ENCODE measurements at places on chromosomes 3 and 15. TPM values are rescaled to one million over a fixed set of nuclear protein-coding genes. Genes with fewer than 3 reads are reported as not detected.

Gene RCCD1
- 17.4 TPM for polyA plus RNA-seq

Gene FANCD2OS
- polyA plus RNA-seq, result not detected

Gene SCG3
- polyA plus RNA-seq, result 0.18 TPM

Gene DNAH12
- polyA plus RNA-seq, result 0.47 TPM

DNA sequence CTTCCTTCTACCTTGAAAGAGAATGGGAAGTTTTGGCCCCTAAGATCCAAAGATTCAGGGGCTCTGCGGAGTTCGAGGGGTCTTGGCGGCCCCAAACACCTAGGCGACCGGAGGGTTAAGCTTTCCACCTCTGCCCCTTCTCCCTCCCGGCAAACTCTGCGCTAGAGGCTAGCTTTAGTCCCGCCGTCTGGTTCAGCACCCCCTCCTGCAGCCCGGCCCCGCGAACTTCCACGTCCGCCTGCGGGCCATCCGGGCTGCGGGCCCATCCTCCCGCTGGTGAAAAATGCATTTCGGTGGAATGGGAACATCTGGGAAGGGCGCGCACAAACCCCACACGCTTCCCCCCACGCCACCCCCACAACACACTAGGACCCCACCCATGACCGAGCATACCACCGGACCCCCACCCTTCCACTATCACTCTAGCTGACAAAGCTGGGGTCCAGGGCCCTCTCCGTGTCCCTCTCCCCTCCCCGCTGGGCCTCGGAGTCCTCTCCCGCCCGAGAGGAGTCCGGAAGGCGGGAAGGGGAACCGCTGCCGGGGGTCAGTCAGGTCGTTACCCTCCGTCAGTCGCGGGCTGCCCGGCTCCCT, 1.0 kb downstream of the SHOX2 start:
- H3K36me3 ChIP-seq, result no peaks in the 10 kb centered on the region
- peaks cover 29% of the 10 kb centered on the region for H3K4me1 ChIP-seq
- H3K4me3 ChIP-seq, result peak overlapping the region; percentile 58
- peak; percentile 76 for DNase-seq
- peak overlapping the region; percentile 93 for H3K27ac ChIP-seq

DNA sequence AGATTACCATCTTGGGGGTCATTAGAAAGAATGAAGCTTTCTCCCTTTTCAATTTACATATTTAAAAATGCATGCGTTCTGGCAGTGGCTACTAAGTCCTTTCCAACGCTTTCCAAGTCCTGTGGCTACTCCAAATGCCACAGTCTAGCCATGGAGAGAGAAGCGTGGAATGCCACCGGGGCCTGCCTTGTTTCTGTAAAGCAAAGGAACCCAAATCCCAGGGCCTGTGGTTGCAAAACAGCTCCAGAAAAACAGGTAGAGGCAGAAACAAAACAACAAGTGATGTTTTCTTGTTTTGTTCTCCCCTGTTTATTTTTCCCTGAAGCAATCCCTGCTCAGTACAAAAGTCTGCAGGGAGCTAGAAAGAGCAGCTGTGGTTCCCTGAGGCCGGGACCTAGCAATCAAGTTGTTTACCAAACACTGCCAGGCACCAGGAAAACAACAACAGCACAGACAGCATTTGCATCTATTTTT, 85.5 kb downstream of the FOXP1 start:
- no peak for DNase-seq
- no peaks in the 10 kb centered on the region for H3K4me1 ChIP-seq
- no peak overlapping the region for H3K27ac ChIP-seq
- H3K36me3 ChIP-seq, result no peaks in the 10 kb centered on the region
- no peak overlapping the region for H3K4me3 ChIP-seq
- no peaks in the 10 kb centered on the region for H3K27me3 ChIP-seq

GRCh38 chr3:71226565-71227269, 356.8 kb downstream of the FOXP1 start:
- no peak overlapping the region for H3K4me3 ChIP-seq
- DNase-seq, result no peak
- no peaks in the 10 kb centered on the region for H3K27me3 ChIP-seq
- no peaks in the 10 kb centered on the region for H3K36me3 ChIP-seq
- H3K4me1 ChIP-seq, result no peaks in the 10 kb centered on the region
- no peak overlapping the region for H3K27ac ChIP-seq

DNA sequence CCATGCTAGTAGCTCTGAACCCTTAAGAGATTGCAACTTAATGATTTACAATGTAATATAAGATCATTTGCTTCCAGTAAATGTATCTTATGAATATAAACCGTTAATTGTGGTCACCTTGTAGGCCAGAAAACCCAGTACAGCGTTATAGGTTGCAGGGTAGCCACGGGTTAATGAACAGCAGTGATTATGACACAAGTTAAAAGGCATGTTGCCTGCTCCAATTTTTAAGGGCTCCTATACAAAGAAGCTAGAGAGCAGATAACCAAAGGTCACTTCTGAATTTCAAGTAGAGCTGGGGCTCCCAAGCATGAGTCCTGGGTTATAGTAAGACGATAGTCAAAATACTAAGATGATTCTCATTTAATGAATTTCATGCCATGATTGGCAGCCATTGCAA, 13.5 kb downstream of the GUCA1C start:
- DNase-seq, result no peak
- H3K27me3 ChIP-seq, result no peaks in the 10 kb centered on the region
- no peaks in the 10 kb centered on the region for H3K4me1 ChIP-seq
- H3K4me3 ChIP-seq, result no peak overlapping the region
- no peaks in the 10 kb centered on the region for H3K36me3 ChIP-seq
- no peak overlapping the region for H3K27ac ChIP-seq

DNA sequence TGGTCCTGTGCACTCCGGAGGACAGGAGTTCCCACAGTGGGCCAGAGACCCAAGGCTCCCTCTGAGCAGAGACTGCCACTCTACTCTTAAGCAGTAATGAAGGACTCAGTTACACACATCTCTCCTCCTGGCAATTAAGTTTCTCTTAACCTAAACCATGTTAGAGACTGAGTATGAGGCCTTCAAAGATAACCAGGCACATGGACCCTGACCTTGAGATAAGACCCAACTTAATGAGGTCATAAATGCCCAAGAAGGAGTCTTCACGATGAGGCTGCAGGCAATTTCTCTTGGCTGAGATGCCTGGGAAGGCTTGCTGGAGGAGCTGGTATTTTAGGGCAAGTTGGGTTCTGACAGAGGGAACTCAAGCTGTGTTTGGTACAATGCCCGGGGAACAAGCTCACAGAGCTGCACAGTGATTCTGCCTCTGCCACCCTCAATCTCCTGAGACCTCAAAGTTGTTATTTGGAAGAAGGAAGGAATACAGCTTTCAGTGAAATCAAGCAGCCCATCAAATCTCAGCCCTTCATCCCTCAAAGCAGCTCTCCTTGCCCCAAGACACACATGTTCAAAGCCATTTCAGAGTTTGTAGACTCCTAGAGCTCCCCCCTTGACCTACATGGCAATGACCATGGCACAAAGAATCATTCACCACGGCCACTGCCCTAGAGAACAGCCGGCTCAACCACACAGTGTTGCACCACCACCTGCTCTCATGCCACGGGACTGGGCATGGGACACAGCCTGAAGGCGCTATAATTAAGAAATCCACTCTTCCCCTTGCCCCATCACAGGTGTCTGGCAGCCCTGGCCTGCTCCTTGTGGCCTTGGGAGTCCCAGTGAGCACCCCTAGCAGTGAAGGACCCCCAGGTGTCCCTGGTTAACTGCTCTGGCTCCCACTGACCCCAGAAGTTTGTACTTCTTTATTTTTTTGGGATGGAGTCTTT, 7.1 kb downstream of the RMDN3 start:
- DNase-seq, result no peak
- H3K4me1 ChIP-seq, result peaks cover 2% of the 10 kb centered on the region
- H3K27ac ChIP-seq, result no peak overlapping the region
- H3K4me3 ChIP-seq, result no peak overlapping the region

GRCh38 chr15:92634671-92635201, 20.8 kb downstream of the FAM174B start:
- H3K4me1 ChIP-seq, result peaks cover 53% of the 10 kb centered on the region
- no peak overlapping the region for H3K27ac ChIP-seq
- H3K27me3 ChIP-seq, result no peaks in the 10 kb centered on the region
- DNase-seq, result peak; percentile 30
- no peak overlapping the region for H3K4me3 ChIP-seq

- H3K4me1 ChIP-seq, result peaks cover 9% of the 10 kb centered on the region
- H3K36me3 ChIP-seq, result no peaks in the 10 kb centered on the region
- no peak overlapping the region for H3K27ac ChIP-seq
- peaks cover 35% of the 10 kb centered on the region for H3K27me3 ChIP-seq
- H3K4me3 ChIP-seq, result peak overlapping the region; percentile 29
Observed at GRCh38 chr15:98428253-98428989, 219.9 kb upstream of the IGF1R start.

DNA sequence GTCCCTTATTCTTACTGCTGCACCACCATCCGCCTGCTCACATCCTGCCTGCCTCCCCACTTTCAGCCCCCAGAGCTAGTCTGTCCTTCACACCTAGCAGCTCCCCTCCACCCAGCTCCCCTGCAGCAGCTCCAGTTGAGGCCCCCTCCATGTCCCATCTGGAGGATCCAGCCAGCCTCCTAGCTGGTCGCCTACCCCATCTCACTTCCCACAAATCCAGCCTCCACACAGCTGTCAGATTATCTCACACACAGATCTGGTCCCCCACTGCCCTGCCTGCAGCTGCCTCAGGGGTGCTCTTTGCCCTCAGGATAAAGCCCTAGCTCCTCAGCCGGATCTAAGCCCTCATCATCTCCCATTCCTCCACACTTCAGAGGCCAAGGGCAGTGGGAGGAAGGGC, 8.8 kb upstream of the SEMA7A start:
- no peak overlapping the region for H3K27ac ChIP-seq
- no peaks in the 10 kb centered on the region for H3K27me3 ChIP-seq
- peaks cover 26% of the 10 kb centered on the region for H3K36me3 ChIP-seq
- no peak for DNase-seq

DNA sequence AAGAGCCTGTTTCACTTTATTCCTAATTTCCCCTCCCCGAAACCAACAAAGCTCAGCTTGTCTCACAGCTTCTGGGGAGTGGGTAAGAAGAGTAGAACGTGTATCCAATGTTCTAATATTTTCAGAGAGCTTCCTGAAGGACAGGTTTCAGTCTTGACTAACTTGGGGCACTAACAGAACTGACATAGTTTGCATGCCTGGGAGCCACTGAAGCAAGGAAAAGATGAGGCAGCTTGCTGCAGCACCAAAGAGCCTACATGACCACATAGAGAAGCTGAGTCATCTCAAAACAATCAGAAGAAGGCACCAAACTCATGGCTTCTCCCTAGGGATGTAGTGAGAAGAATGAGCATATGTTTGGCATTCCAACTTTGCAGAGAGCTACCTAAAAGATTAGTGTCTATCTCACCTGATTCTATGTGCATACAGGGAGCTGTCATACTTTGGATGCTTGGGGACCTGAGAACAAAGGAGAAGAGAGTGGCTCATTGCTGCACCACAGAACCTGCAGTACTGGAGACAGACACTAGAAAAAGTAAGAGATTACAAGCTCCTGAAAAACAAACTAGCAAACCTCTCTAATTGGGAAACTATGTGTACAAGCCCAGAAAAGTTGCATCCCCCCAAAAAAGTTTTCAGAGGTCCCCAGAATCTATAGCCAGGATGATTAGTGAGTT, 86.9 kb downstream of the DCLK3 start:
- no peaks in the 10 kb centered on the region for H3K27me3 ChIP-seq
- no peak overlapping the region for H3K27ac ChIP-seq
- no peak for DNase-seq
- no peaks in the 10 kb centered on the region for H3K4me1 ChIP-seq
- no peak overlapping the region for H3K4me3 ChIP-seq

DNA sequence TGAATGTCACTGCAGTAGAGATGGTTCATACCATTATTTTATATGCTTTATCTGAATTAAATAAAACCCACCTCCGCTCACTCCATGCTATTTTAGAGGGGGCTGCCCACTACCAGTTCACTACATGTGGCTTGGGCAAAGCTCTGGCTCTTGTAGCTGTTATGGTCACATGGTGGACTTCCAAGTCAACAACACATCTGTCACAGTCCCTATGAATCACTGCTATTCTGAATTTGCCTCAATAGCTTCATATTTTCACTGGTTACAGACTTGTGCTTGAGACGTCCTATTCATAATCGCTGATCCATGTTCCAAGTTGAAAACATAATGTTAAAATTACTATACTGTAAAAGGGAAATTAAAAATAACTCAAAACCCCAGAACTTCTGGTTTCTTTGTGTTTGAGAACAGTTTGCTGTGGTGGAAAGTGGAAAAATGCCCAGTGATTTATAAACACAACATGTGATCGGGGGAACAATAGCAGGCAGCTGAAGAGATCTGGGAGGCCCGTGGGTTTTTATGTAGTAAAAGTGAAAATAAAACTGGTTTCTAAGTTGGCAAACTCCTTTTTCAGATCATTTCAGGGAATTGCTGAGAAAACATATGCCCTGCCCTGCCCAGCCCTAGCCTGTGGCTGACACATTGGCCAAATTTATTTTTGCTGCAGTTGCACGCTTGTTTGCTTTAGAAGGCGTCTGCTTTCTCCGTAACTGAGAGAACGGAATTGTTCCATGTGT, 128.8 kb upstream of the PRR23C start:
- no peak overlapping the region for H3K4me3 ChIP-seq
- H3K36me3 ChIP-seq, result no peaks in the 10 kb centered on the region
- peak overlapping the region; percentile 32 for H3K27ac ChIP-seq
- no peaks in the 10 kb centered on the region for H3K27me3 ChIP-seq

DNA sequence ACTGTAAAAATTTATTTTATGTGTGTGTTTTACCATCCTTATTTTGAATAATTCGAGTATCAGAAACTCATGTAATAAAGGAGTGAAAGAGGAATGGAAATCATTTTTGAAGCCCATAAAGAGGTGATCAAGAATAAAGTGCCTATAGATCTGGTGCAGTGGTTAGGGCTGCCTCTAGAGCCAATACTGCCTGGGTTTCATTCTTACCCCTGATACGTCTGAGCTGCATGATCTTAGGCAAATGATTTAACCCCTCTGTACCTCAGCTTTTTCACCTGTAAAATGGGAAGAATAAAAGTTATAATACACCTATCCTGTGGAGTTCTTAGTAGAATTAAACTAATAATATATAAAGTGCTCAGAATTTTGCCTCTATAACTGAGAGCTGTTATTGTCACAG, 30.4 kb downstream of the EFHB start:
- no peaks in the 10 kb centered on the region for H3K4me1 ChIP-seq
- DNase-seq, result no peak
- H3K27ac ChIP-seq, result no peak overlapping the region
- no peaks in the 10 kb centered on the region for H3K36me3 ChIP-seq
- no peak overlapping the region for H3K4me3 ChIP-seq
- no peaks in the 10 kb centered on the region for H3K27me3 ChIP-seq

DNA sequence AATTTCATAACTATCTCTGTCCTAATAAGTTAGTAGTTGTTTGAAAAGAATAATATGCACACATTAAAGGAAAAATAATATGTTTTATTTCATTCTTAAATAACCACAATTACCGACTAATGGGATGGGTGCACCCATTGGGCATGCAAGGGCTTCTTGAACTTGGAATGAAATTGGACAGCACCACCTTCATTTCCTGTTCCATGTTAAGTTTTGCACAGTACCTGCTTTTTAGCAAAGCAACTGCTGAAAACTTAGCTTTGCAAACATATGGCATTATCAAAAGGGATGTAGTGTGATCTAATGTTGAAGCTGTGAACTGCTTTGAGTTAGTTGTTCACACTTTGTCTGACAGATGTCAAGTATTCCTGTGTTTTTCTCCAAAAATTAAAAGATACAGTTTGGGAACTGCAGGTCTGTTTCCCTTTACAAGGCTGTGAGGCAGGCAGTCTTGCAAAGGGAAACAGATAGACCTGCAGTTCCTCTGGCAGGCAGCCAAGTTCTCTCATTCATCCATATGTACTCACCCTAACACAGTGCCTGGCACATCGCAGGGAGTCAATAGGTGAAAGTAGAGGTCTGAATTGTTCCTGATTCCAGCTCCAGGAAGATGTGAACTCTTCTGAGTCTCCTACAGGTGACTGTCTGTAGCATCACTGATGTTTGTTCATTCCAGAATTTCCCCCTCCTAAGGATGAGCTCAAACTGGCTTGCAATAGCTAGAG, 64.3 kb upstream of the GOLGA8B start:
- no peak overlapping the region for H3K27ac ChIP-seq
- H3K4me1 ChIP-seq, result no peaks in the 10 kb centered on the region
- H3K4me3 ChIP-seq, result no peak overlapping the region
- H3K36me3 ChIP-seq, result no peaks in the 10 kb centered on the region
- peak; percentile 5 for DNase-seq

Data from muscle of leg (tissue), 16 donors.